ENCODE measurements at places on chromosomes 2 and 18.

- peak; percentile 92 for DNase-seq
These were observed at the start of gene HDHD2 for GRCh38 chr18:47150029-47150823. TSS of gene HDHD2 (minus strand) at chr18:47150500. CDS start at chr18:47136439, 14,061 bp downstream.

- no peak for DNase-seq
These were observed 11.2 kb downstream of the NCK2 start for GRCh38 chr2:105755895-105756294.

DNA sequence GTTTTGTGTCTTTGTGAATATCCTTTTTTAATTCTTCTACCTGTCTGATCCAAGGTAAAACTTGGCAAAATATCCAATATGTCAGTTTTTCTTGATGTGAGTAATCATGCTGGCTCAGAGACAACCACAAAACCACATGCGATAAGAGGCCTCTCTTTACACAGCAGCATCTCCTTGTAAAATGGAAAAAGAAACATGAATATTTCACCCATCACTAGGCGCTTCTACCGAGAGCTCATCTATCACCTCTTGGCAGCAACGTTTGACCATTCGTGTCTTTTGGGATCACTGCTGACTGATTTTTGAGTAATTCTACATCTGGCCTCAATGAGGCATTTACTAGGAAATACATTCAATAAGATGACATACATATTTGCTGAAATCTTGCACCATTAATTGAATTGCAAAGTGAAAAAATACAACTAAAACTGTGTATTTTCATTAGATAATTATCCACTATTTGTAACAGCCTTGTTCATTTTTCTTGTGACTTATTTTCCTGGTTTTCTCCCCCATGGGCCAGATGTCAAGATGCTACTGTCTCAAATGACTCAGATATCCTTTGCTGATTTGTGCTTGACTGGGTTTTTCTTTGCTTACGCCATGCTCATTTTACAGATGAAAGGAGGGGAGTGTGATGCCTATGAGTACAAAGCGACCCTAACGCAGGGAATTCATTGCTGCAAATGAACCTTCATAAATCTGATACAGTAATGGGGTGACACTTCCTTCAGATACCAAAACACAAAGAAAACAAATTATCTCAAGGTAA, 467.5 kb downstream of the FBXO15 start:
- DNase-seq: no peak

DNA sequence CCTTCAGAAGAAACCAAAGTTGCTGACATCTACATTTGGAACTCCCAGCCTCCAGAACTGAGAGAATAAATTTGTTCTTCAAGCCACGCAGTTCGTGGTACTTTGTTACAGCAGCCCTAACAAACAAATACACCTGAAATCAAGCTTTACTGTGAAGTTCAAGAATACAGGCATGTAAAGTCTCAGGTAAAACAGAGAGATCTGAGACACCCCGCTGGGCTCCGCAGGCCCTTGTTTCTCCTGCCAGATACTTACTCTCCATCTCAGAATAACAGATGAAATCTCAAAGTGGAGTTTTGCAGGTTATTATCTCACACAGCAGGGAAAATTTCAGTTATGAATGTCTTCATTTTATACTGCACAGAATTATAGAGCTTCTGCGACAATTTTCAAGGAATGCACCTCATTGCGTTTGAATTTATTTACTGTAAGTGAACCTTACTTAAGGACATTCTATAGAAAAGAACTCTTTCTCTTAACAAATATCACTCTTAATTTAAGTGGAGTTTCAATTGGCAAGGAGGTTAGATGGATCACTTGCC, 492.4 kb upstream of the LRATD1 start:
- DNase-seq: peak; percentile 84

DNA sequence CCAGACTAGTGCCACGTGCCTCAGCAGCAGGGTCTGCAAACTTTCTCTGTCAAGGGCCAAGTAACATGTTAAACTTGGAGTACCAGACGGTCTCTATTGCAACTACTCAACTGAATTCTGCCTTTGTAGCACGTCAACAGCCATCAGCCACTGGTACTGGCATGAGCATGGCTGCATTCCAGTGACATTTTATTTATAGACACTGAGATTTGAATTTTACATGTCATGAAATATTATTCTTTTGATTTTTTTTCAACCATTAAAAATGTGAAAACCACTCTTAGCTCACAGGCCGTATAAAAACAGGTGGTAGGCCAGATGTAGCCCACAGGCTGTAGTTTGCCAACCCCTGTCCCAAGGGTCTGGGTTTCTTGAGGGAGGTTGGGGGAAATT, 199.7 kb downstream of the TPGS2 start:
- DNase-seq: no peak

- DNase-seq: no peak
These were observed 91.6 kb downstream of the ACKR3 start for GRCh38 chr2:236661061-236661761.

- no peak for DNase-seq
These were observed 142.6 kb downstream of the DIS3L2 start for GRCh38 chr2:232104076-232104646.
